ENCODE measurements at places on chromosomes 5 and 9.

DNA sequence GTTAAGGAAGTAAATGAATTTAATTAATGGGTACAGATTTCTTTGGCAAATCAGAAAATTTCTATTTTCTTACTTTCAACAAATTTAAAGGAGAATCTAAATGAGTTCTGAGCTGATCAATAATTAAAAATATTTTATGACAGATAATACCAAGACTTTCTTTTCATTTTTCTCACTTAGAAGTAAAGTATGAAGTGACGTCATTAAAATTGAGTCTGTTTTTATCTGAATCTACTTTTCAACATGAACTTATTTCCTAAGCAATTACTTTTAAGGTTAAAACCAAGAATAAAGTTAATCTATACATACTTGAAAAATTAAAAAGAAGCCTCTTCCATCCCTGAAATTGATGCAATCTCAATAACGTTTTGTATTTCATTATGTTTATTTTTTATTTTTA lies 552.8 kb upstream of the ST8SIA4 start:
- no peak for DNase-seq

DNA sequence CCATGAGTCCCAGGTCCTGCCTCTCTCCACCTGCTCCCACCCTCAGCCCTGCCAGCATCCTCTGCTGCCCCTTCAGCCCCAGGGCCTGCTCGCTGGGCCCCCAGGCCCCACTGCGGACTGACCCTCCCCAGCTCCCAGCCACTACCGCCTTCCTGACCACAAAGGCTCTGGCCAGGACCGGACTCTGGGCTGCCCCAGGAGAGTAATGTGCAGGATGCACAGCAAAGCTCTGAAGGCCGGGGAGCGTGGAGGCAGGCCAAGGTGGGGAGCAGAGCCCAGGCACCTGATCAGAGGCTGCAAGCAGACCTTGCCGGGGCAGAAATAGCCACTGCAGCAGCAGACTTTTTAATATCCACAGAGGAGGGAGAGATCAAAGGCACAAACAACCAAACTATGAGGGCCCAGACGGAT lies 27.9 kb downstream of the IPPK start:
- DNase-seq, result no peak

DNA sequence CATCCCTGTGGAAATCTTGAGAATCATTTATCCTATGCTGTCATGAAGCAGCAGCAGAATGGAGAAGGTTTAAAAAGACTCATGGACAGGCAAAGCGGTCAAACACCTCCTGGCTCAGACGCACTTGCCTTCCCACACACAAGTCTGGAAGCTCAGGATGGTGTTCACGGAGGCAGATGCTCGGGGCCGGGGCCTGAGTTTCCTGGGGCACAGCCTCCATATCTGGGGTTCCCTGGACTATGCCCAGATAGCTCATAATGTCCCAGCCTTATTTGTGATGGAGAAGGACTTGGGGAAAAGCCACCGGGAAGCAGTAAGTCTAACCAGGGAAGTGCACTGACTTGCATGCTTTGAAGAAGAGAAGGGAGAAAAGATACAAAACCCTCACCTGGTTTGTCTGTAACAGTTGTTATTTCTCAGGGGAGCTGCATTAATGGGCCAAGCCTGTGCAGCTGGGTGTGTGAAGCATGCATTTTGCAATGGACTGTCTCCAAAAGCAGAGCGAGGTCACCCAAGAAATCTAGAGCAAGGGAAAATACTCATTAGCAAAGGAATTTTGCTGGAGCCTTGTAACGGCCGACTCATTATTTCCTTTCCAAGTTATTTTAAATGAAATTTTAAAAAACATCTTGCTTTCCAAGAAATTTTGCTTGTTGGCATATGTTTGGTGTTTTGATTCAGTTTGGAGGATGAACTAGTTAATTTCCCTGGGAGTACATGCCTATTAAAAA lies 3.4 kb downstream of the S1PR3 start:
- DNase-seq, result no peak

DNA sequence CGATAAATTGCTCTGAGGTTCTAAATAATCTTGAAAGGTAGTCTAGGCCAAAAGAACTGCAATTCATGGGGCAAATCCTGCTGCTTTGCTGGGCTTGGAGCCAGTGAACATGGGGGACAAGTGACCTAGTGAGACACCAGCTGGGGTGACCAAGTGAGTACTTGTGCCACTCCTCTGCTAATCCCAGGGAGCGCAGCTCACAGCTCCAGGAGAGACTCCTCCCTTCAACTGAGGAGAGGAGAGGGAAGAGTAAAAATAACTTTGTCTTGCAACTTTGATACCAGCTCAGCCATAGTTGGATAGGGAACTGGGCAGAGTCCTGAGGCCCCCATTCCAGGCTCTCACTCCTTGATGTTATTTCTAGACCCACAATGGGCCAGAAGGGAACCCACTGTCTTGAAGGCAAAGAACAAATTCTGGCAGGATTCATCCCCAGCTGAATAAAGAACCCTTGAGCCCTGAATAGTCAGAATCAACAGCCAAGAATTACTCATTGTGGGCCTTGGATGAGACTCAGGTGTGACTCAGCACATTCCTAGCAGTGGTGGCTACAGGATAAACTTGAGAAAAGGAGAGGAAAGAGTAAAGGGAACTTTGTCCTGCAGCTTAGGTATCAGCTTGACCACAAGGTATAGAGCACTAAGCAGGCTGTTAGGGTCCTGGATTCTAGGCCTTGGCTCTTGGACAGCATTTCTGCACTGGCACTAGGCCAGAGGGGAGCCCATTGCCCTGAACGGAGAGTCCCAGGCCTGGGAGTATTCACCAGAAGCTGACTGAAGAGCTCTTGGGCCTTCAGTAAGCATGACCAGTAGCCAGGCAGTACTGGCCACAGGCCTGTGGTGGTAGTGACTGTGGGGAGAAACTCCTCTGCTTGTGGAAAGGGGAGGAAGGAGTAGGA lies 288.3 kb upstream of the CDH18 start:
- no peak for DNase-seq

- DNase-seq, result no peak
Measured at GRCh38 chr5:170832241-170832640, 29.6 kb upstream of the RANBP17 start.

GRCh38 chr9:129432297-129433154 lies 188.4 kb downstream of the C9orf50 start:
- no peak for DNase-seq

DNA sequence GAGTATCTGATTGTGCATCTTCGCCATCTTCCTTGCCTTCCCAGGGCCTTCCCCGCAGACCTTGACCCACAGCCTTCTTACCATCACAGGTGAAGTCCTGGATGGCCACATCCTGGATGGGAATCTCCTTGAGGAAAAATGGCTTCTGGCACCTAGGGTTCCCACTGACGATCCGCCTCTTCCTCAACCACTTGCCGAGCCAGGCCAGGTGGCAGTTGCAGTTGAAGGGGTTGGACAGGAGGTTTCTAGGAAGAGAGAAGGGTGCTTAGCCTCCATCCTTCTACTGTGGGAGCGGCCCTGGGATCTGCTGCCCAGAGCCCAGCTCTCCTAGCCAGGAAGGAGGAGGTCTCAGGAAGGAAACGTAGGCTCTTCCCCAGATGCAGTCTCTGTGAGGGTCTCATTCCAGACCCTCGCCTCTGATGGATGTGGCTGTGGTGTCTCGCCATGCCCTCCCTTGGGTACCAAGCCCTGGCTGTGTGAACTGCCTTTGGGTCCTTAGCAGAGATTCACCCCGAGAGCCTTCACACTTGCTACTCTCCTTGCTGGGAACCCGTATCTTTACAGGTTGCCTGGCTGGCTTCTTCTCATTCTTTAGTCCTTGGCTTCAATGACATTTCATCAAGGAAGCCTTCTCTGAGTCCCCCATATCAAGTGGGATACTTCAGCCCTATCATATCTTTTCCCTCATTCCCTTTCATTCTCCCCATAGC lies 170.4 kb upstream of the PANK3 start:
- DNase-seq, result no peak

GRCh38 chr9:28086881-28087280 lies 513.6 kb upstream of the C9orf72 start:
- no peak for DNase-seq

DNA sequence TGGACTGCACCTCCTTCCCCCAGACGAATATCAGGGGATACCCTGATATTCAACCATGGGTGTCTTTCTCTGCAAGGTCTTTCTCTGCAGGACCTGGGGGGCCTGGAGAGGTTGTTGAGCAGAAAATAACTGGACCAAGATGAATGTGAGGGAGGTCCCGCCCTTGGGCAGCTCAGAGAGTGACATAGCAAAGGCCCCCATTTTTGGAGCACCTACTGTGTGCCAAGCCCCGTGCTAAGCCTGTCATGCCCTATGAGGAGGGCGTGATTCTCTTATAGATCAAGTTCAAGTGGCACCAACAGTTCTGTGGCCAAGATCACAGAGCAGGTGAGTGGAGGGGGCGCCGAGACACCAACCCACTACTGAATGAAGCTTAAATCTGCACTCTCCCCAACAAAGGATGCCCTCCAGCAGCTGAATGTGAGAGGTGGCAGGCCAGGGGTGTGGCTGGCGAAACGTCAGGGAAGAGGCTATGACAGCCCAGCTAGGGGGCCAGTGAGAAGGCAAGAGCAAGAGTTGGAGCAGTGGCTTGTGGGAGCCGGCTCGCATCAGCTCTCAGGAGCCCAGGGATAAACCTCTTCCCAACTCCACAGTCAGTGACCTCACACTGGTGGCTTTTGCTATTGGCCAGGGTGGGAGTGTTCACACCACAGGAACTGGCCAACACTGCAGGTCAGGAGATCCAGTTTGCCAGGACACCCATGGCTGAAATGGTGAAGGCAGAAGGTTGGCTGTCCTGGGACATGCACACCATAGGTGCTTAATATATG lies 5.3 kb downstream of the SARDH start:
- DNase-seq, result no peak

- no peak for DNase-seq
Measured at GRCh38 chr5:146001544-146002190, 65.3 kb downstream of the SH3RF2 start.

GRCh38 chr5:61461417-61461816 lies 129.4 kb downstream of the ZSWIM6 start:
- DNase-seq, result no peak

- DNase-seq, result no peak
Measured at GRCh38 chr5:68894673-68895072, 199.1 kb upstream of the SLC30A5 start.

- DNase-seq, result no peak
Measured at GRCh38 chr5:141515141-141515540, 26.3 kb downstream of the PCDHGC5 start.

DNA sequence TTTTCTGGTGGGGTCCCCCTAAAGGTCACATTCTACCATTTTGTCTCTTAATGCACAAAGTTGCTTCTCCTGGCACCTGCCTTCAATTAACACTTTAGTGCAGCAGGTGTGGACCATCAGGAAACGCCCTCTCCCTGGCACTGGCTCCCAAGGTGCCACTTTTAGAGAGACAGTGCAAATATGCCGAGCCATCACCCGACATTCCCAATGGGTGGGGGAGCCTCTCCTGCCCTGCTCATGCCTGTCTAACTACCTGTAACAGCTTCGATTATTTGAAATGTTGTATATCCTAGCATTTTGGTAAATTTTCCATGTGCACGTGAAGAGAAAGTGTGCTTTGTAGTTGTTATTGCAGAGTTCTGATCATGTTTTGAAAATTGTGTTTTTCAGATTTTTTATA lies 13.2 kb upstream of the LRRC14B start:
- DNase-seq, result no peak

DNA sequence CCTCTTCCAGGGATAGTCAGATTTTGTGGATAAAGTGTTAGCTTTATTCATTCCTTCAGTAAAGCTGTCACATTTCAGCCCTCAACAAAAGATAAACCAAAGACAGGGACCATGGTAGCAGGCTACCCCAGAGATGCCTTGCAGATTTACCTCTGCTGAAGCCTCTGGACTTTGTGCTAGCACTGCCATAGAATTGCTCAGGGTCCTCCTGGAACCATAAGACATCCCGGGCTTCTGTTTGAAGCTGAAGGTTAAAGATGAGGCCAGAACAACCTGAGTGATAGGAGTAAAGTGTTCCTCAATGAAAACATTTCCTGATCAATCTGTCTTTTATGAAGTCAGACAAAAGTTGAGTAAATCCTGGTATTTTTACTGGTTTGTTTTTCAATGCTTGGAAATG lies 57.5 kb upstream of the ARL15 start:
- no peak for DNase-seq

GRCh38 chr5:158805195-158805594 lies 294.5 kb downstream of the EBF1 start:
- DNase-seq, result no peak

- DNase-seq, result no peak
Measured at GRCh38 chr5:153807801-153808200, 230.9 kb downstream of the FAM114A2 start.

DNA sequence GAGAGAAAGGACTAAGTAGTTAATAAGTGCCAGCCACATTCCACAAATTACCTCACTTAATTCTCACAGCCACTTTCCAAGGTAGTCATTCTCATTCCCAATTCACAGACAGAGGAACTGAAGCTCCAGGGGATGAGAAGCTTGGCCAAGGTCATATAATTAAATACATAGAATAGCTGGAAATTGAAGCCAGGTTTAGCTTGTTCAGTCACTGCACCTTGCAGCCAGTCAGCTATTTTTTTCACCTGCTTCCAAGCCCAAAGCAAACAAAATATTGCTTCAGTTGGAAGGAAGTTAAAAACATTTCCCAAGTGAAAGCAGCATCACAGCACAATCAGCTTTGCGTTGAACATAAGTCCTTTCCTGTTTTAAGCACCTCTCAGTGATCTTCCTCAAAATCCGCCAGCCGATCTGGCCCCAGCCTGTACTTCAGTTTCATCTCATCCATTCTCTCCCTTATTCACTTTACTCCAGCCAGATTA lies 4.8 kb downstream of the ALDH1A1 start:
- DNase-seq, result no peak

GRCh38 chr9:109411069-109411761 lies 86.9 kb downstream of the PTPN3 start:
- no peak for DNase-seq

- DNase-seq, result no peak
Measured at GRCh38 chr9:118418887-118419565, 714.8 kb downstream of the TLR4 start.

- no peak for DNase-seq
Measured at GRCh38 chr9:109966643-109967368, 186.8 kb downstream of the PALM2AKAP2 start.

Data from stimulated activated CD4-positive, alpha-beta T cell treated with anti-CD3 and anti-CD28 coated beads, TNF-alpha, amount 100 ng/mL, for 1 hour (primary cell).